ENCODE measurements at places on chromosomes 7 and 10.

DNA sequence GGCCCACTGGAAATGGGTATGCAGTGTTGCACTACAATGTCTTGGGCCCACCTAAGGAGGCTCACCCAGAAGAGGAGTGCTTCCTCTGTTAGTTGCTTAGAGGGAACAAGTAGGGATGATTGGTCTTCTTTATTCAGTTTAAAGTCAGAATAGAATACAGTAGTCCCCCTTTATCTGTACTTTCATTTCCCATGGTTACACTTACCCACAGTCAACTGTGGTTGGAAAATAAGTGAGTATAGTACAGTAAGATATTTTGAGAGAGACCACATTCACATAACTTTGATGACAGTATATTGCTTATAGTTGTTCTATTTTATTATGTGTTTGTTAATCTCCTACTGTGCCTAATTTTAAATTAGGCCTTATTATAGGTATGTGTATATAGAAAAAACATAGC lies 151.4 kb downstream of the COL28A1 start:
- no peak for DNase-seq

- no peak for DNase-seq
Observed at GRCh38 chr7:39891894-39892293, 58.2 kb upstream of the CDK13 start.

- DNase-seq: no peak
Observed at GRCh38 chr7:151744051-151744580, 132.8 kb downstream of the PRKAG2 start.

- no peak for DNase-seq
Observed at GRCh38 chr10:123245264-123245663, 91.1 kb downstream of the BUB3 start.

- DNase-seq: no peak
Observed at GRCh38 chr10:34721208-34721840, 93.8 kb downstream of the PARD3 start.

DNA sequence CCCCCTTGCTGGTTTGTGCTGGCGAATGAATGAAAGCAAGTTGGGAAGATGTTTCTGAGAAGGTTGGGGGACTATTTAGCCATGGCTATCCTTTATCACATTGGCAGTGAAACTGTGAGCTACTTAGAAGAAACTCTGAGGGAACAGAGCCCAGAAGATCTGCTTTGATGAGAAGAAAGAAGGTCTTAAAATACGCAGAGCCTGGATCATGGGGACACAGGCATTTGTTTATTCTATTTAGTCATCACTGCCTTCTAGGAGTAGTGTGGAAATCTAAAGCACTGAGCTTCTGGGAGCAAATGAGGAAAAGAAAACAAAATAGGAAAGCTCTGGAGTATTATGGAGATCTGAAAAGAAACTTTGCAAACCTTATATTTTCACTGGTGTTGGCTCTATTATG lies 28.5 kb downstream of the CPED1 start:
- DNase-seq: no peak

DNA sequence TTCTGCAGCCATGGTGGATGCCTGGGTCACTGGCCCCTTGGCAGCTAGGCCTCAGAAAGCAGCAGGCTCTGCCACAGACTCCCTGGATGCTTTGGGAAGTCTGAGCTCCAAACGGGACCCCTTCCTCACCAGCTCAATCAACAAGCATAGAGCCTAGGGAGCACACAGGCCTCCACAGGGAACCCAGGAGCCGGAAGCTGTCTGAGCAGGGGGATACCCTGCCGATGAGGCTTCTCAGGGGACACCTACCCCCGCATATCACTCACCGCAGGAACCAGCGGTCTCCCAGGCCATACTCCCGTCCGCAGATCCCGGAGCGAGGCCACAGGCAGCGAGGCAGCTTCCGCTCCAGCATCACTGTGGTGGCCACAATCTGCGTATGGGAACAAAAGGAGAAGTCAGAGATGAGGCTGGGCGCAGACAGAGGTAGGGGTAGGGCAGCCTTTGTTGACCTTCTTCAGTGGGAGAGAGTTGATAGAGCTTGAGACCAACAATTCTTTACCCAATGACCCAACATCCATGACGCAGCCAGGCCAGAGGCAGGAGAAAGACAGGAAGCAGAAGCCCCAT lies 13.4 kb downstream of the TRPV6 start:
- DNase-seq: no peak

DNA sequence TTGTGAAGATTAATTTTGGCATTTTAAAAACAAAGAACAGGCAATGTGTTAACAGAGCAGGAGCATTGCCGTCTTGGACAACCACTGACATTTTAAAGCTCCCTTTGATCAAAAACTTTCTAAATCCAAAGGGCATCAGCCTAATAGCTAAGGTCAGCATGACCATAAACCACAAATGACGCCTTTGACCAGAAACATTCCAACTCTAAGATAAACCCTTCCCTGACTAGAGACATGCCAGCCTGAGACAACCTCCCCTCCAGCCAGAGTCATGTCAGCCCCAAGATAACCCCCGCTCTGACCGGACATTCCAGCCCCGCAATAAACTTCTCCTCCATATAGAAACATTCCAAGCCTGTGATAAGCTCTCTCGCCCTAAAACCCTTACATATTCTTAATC lies 949.4 kb upstream of the POT1 start:
- no peak for DNase-seq

DNA sequence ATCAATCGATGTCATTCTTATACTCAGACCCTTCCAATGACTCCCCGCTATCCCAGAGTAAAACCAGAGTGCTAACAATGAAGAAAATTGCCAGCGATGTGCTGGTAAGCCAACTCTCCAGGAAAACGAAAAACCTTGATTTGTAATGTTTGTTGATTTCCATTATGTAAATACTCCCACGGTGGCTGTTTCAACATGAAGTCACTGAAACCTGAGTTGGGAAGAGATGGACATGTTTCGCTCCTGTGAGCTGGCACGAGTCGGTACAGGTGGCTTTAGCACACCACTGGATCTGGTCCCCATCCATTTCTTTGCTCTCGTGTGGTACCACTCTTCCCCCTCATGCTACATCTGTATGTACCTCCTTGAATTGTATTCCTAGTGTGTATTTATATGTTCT lies 52.9 kb downstream of the AP3M1 start:
- no peak for DNase-seq

- DNase-seq: no peak
Observed at GRCh38 chr10:6912424-6912823, 332.3 kb upstream of the PRKCQ start.

- DNase-seq: no peak
Observed at GRCh38 chr10:88392222-88392621, 190.9 kb downstream of the RNLS start.

DNA sequence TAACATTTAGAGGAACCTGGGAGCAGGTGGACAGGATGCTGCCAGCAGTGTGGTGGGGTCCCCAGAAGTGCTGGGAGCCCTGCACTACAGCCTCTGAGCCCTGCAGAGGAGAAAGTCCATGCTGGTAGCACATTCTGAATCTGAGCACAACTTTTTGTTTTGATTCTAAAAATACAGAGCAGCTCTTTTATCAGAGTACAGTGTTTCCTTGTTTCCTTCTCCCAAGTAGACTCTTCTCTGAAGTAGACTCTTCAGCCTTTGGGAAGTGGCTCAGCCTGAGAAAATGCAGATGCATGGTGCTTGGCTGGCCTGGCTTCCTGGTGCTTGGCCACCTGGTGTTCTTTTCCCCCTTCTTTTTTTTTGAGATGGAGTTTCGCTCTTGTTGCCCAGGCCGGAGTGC lies 9.1 kb downstream of the ADCY1 start:
- DNase-seq: no peak

GRCh38 chr7:137613006-137613525 lies 233.7 kb downstream of the DGKI start:
- DNase-seq: no peak

DNA sequence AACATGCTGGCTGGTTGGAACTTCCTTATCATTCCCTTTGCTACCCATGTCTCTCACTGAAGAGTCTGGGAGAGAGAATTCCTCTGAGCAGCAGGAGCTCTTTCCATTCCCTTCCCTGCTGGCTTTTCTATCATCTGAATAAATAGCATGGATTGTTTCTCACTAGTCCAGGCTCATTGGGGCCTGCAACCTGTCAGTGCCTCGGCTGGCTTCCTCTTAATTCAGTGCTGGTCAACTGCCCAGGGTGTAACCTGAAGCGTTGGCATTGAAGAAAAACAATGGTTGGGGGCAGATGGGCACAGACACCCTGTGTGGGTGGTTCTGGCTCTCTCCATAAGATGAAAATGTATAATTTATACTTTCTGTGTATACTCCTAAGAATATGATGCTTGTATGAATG lies 155.6 kb downstream of the ANLN start:
- no peak for DNase-seq

DNA sequence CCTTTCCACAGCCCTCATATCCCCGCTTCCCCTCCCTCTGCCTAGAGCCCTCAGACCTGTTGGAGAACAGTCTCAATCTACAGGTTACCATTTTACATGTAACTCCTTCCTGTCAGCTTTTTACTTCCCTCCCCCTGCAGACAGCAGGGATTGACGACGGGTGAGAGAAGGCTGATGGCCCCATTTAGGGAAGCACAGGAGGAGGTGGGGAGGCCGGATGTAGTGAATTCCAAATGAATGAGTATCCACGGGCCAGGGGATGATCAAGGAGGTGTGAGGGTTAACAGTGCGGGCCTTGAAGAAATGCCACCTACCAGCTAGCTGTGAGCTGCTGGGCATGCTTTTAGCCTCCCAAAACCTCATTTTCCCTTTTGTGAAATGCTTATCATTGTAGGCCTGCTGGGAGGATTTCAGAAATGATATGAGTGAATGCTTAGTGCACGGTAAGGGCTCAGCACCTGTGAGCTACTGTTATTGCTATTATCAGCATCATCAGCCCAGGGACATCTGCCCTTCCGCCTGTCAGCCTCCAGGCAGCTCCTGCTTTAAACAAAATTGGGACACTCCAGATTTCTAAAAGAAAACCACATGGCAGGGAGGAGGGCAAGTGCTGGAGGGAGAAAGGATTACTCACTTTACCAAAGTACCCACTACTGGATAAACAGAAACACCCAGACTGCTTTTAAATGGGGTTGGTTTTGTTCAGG lies 6.5 kb upstream of the NANOS1 start:
- DNase-seq: no peak

DNA sequence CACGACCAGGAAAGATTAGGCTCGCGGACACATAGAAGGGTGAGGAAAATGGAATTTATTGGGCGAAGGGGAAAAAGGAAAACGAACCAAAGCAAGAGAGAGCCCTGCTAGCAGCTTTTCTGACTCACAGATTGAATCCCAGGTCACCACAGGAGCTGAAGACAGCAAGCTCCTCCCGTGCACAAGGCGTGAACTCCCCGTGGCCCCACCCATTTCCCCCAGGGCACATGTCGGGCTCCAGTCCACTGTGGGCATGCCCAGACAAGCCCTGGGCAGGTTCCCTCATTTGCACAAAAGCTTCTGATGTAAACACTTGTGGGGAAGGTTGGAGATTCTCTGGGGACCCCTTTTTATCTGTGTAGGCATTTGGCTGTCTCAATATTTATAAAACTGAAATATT lies 582.4 kb downstream of the SUGCT start:
- no peak for DNase-seq

DNA sequence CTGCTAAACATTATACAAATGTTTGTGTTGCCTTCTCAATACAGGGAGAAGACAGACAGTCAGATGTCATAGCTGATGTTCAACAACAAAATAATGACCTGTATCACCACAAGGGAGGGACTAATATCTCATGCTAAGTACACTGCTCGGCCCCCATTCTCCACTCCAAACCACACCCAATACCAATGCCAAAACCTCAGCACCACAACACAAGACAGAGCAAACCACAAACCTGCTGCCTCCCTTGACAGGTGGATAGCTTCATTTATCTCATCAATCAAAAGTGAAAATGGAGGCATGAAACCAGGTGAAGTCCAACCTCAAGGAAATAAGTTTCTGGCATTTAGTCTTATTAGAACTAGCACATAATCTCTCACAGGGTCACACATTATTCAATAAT lies 109.5 kb downstream of the PARD3 start:
- DNase-seq: no peak

DNA sequence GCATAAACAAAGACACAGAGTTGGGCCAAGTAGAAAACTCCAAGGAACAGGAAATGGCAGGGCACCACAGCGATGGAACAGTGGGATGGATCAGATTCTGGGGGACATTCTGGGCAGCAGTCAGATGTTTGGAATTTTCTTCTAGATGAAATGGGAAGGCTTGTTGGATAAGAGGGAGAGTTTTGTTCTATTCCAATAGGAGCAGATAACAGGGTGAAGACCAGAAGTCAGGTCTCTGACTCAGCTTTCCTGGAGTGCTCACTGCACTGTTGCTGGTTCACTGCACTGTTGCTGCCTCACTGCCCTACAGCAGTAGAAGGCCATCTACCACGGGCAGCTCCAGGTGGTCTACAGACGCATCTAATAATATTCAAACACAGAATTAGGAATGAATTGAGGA lies 135.6 kb downstream of the ATE1 start:
- no peak for DNase-seq

DNA sequence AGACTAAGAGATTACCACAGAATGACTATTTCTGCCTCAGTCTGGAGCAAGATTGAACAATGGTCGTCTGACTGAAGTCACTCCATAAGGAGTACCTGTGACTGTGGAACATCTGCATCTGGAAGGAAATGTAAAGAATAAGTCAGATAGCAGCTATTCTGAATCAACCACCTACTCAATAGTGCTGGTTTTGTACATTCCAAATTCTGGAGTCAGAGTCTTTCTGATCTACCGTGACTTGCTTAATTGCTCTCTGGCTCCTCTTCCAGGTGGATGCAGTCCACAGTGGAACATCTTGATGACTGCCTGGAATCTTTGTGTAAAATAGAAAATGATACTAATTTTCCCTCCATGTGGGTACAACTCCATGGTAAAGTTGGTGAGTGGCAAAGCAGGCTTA lies 156.3 kb upstream of the SEMA3C start:
- DNase-seq: no peak

GRCh38 chr10:6979371-6979770 lies 399.3 kb upstream of the PRKCQ start:
- DNase-seq: no peak

DNA sequence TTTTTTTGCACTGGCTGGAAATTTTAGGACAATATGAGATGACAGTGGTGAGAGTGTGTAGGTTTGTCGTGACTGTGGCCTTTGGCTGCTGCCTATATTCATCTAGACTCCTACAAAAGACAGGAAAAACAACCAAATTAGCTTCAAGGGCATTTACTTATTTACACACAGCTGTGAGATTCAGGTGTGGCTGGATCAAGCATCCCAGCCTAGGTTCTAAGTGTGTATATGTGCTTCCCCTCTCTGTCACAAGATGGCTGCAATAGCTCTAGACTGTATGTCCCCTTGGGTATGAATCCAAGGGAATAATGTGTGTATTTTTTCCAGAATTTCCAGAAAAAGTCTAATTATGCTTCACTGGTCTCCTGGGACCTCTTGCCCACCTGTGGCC lies 25.5 kb upstream of the INPP5A start:
- no peak for DNase-seq

- peak; percentile 57 for DNase-seq
Observed at GRCh38 chr10:15167411-15168290, 842 bp downstream of the NMT2 start.

DNA sequence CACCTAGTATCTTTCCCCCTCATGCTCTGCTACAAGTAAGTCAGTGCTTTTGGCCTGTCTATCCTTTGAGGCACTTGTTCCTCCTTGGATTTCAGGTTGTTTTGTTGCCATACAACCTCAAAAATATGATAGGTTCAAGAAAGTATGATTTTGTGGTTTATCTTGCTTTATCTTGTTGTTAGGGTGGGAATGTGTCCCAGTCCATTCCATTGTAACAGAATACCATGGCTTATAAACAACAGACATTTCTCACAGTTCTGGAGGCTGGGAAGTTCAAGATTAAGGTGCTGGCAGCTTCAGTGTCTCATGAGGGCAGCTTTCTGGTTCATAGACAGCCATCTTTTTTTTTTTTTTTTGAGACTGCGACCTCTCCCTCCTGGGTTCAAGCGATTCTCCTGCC lies 72.1 kb downstream of the TMEM270 start:
- no peak for DNase-seq

Measured in left renal pelvis (tissue), 4 donors.